Sigmoid colon (tissue), 7 donors: ENCODE measurements at places on chromosomes 12 and 14. TPM values are rescaled to one million over a fixed set of nuclear protein-coding genes. Genes with fewer than 3 reads are reported as not detected.

BCL11B gene
- 0.16 TPM for total RNA-seq

KRT79 gene
- total RNA-seq, result not detected

ARF6 gene
- 45.6 TPM for total RNA-seq

RNF212B gene
- total RNA-seq, result not detected

DNA sequence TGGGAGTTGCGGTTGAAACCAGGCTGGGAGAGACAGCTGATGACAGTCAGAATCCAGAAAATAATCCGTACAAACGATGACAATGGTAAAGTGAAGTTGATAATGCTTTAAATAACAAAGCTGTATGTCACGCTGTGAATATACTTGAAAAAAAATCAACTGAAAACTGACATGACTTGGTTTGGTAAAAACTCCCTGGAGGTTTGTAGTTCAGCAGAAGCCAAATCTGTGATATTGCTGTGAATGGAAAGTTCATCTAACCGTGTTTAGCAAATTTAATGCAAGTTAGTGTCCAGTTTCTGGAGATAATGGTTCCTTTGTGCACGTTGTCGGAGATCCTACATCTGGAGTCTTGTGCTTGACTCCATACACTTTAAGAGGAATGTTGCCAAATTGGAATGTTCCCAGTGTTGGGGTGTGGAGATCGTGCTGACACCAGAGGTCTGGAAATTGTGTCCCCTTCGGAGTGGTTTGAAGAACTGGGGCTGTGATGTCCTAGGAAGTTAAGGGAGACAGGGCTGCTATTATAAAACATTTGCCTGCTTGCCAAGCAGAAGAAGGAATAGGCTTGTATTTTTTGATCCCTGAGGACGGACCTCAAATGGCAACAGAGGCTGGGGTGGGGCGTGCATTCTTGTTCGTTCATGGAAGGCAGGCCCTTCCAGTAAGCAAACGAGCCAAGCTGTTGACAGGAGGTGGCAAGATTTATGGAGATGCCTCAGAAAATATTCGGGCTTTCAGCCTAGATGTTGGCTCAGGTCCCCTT lies 30.6 kb downstream of the PPFIBP1 start:
- peak; percentile 86 for DNase-seq

GRCh38 chr12:120381752-120382419 lies 12.9 kb upstream of the MSI1 start:
- no peak for DNase-seq

GRCh38 chr12:56188131-56188777 lies 1.0 kb downstream of the SMARCC2 start:
- no peak for DNase-seq

- no peak for DNase-seq
These were observed 22.7 kb upstream of the TEX22 start for GRCh38 chr14:105375635-105376057.

GRCh38 chr12:131129839-131130238 lies 176.1 kb downstream of the ADGRD1 start:
- peak; percentile 46 for DNase-seq

DNA sequence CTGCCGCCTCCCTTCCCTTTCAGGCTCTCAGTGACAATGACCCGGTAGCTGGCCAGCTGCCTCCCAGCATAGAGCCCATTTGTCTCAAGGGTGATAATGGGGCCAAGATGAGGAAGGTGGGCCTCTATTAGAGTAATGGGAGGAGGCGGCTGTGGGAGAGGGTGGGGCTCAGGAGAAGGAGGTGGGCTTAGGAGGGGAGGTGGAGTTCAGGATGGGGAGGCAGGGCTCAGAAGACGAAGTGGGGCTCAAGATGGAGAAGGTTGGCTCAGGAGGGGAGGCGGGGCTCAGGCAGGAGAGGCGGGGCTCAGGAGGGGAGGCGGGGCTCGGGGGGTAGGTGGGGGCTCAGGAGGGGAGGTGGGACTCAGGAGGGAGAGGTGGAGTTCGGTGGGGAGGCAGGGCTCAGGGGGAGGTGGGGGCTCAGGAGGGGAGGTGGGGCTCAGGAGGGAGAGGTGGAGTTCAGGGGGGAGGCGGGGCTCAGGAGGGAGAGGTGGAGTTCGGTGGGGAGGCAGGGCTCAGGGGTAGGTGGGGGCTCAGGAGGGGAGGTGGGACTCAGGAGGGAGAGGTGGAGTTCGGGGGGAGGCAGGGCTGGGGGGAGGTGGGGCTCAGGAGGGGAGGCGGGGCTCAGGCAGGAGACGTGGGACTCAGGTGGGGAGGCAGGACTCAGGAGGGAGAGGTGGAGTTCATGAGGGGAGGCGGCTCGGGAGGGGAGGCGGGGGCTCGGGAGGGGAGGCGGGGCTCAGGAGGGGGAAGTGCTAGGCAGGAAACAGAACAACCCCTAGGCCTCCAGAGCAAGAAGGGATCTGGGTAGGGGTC lies 36.8 kb downstream of the IQSEC3 start:
- peak; percentile 41 for DNase-seq

DNA sequence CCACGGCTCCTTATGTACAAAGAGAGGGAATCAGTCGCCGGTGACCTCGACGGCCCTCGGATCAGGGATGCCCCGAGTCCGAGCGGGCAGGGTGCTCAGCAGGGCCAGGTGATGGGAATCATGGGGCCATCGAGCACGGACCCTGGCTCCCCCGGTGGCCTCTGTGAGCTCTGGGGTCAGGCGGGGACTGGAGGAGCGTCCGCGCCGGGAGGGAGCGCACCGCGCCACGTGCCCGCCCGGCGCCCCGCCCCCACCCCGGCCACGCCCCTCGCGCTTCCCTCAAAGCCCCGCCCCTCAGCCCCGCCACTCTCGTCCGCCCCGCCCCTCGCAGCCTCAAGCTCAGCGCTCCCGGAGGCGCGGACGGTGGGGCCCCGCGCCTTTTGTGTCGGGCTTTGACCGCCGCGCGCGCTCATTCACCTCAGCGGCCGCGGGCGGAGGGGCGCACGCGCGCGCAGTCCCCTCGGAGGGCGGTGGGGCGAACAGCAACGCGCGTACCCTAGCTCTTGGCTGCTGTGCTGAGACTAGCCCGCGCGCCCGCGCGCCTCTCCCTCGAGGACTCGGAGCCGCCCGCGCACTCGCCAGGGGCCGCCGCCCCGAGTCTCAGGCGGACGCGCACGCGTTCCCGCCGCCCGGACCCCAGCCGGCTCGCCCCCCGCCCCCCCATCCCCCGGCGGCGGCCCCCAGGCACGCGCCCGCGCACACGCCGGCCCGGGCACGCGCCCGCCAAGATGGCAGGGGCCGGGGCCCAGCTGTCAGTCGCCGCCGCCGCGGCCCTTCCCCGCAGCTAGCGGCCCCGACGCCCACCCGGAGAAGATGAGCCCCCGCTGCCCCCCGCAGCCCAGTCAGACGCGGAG lies 93.9 kb upstream of the EVL start:
- DNase-seq, result peak; percentile 88

- DNase-seq, result no peak
These were observed 4.3 kb downstream of the MBIP start for GRCh38 chr14:36316131-36316530.

GRCh38 chr12:6376079-6376869 lies 911 bp upstream of the SCNN1A start:
- DNase-seq, result peak; percentile 85

DNA sequence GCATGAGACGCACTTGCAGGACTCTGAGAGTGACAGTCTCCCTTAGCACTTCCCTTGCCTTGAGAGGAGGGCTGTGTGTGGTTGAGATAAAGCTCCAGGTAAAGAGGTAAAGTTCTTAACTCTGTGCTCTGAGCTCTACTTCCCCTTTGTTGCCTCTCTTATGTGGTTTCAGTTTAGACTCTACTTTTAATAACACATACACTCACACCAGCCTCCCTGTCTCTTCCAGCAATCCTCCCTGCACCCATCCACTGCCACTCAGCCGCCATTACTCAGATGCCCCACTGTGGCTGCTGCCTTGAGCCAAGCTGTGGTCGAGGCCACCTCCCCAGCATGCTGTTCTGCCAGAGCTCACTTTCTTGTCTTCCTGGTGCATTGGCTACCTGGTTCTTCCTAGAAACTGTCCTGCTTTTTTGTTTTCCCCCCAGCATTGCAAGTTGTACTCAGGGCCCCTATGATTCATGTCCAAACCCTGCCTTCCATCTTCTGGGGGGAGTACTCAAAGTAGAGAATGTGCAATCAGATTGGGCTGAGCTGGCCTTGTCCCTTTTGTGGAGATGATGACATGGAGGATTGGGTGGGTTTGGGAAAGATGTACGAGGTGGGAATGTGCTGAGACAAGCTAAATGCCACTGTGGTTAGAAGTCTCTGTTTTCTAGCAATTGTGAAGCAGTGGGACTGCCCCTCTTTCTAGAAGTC lies 115.5 kb upstream of the PARP11 start:
- no peak for DNase-seq

DNA sequence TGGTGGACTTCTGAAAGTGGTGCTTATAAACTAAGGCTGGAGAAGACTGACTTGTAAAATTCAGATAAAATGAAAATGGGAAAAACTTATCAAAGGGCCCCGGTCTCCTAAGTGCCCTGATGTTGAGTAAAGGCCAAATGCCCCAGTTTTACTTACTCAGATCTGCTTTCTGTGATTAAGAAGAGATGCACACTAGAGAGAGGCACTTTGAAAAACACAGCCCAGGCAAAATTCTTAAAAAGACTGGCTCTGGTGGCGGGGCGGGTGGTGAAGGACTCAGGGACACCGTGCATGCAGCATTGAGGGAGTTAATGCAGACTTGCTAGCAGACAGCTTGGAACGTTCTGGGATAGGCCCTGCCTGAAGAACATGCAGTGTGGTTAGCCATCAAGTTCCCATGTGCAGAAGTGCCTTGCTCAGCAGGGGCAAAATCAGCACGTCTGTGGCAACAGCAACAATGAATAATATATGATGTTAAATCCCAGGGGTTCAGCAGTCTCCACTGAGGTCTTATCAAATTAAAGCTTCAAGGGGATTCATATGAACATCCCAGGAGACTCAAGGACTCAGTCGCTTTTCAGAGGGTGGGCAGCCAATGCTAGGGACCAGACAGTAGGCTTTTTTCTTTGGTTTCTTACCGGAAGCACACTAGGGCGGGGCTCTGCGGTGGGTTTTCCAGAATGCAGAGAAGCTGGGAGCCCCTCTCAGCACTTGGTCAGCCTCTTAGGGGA lies 105.0 kb downstream of the DAD1 start:
- no peak for DNase-seq

DNA sequence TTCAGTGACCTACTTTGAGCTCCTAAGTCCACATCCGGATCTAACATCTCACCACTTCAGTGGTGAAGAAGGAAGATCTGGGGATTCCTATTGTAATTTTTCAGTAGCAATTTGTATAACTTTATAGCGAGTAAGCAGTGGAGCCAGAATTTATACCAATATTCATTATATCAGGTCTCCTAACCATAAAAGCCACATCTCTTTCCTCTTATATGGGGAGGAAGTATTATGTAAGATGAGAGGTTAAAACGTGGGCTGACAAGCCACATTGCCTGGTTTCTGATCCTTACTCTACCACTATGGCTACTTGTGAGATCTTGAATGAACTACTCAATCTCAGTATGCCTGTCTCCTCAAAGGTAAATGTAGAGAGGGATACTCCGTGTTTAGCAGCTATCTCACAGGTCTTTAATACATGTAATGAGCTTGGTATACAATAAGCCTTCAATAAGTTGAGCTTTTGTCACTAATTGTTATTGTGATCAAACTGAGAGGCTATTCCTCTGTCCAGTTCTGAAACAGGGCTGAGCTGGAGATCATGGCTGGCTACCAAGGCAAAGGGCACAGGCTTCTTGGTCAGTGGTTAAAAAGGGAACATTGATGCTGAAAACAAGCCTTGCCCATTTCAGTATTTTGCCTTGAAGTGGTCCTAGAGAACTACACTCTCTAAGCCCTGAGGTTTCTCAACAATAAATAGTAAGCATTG lies 3.3 kb upstream of the TMEM117 start:
- DNase-seq, result no peak

- no peak for DNase-seq
These were observed 7.6 kb downstream of the RXYLT1 start for GRCh38 chr12:63787306-63787705.

GRCh38 chr14:64734990-64735389 lies 30.8 kb downstream of the PLEKHG3 start:
- DNase-seq, result no peak

GRCh38 chr14:52834440-52834842 lies 43.0 kb upstream of the GNPNAT1 start:
- no peak for DNase-seq

- peak; percentile 32 for DNase-seq
These were observed 14.9 kb upstream of the TAC3 start for GRCh38 chr12:57031138-57031725.

DNA sequence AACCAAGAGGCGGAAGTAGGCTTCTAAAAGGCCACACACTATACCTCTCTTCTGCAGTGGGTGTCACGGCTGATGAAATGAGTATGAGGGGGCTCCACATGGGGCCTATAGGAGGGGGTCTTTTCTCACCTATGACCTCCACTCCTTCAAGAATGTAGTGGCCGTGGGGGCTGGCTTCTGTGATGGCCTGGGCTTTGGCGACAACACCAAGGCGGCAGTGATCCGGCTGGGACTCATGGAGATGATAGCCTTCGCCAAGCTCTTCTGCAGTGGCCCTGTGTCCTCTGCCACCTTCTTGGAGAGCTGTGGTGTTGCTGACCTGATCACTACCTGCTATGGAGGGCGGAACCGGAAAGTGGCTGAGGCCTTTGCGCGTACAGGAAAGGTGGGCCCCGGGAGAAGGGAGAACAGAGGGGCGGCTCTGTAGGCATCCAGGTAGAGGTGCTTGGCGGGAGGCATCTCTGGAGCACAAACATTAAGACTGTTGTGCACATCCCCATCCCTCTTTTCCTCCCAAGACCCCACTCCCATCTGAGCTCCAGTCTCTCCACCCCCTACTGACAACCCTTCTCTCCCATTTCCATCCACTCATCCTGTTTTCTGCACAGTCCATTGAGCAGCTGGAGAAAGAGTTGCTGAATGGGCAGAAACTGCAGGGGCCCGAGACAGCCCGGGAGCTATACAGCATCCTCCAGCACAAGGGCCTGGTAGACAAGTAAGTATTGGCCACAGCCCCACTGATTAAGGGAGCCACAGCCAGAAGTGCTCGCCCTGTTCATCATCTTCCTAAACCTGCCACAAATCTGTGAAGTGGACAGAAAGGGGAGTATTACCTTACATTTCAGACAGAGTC lies 3.8 kb downstream of the GPD1 start:
- peak; percentile 52 for DNase-seq

- no peak for DNase-seq
These were observed 22.1 kb downstream of the ACVR1B start for GRCh38 chr12:51973560-51973959.

DNA sequence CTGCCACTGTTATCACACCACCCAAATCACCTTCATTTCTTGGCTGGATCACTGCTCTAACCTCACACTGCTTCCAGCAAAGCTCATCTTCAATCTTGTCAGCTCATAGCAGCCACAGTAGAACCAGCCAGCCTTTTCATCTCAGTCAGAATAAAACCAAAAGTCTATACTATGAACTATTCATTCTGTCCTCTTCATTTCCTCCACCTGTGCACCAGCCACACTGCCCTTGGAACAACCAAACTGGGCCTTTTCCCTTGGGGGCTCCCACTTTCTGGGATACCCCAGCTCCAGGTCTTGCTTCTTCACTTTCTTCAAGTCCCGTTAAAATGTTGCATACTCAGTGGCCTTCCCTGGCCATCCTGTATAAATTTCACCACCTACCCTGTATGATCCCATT lies 234.4 kb upstream of the DAAM1 start:
- no peak for DNase-seq

- DNase-seq, result no peak
These were observed 2.3 kb downstream of the TTC9 start for GRCh38 chr14:70643967-70644366.
